ENCODE measurements at places on chromosomes 7 and 10.

DNA sequence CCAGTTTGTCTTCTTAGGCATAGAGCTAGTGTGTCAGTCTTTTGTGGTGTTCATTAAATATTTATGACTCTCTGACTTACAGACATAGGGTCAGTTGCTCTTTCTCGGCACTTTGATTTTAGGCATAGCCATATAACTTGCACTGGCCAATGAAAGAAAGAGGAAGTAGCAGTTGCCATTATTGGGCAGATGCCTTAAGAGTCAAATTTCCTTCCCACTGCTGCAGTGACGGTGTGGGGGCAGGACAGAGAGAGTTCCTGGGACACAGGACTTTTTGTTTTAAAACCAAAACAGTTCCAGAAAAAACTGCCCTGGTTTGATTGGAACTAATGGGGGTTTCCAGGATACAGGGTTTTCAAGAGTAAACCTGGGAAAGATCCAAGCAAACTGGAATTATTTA lies 60.2 kb upstream of the PHF14 start:
- DNase-seq = no peak

GRCh38 chr7:9842301-9842700 lies 1131.4 kb upstream of the PHF14 start:
- DNase-seq = no peak

GRCh38 chr10:11927746-11928145 lies 104.6 kb downstream of the PROSER2 start:
- DNase-seq = no peak

GRCh38 chr7:55898287-55898686 lies 11.0 kb downstream of the ZNF713 start:
- no peak for DNase-seq

GRCh38 chr7:155813546-155814315 lies 1.5 kb upstream of the SHH start:
- no peak for DNase-seq

- no peak for DNase-seq
Measured at GRCh38 chr7:13743226-13743625, 246.2 kb downstream of the ETV1 start.

- DNase-seq = no peak
Measured at GRCh38 chr10:108037061-108037460, 872.6 kb upstream of the SORCS1 start.

DNA sequence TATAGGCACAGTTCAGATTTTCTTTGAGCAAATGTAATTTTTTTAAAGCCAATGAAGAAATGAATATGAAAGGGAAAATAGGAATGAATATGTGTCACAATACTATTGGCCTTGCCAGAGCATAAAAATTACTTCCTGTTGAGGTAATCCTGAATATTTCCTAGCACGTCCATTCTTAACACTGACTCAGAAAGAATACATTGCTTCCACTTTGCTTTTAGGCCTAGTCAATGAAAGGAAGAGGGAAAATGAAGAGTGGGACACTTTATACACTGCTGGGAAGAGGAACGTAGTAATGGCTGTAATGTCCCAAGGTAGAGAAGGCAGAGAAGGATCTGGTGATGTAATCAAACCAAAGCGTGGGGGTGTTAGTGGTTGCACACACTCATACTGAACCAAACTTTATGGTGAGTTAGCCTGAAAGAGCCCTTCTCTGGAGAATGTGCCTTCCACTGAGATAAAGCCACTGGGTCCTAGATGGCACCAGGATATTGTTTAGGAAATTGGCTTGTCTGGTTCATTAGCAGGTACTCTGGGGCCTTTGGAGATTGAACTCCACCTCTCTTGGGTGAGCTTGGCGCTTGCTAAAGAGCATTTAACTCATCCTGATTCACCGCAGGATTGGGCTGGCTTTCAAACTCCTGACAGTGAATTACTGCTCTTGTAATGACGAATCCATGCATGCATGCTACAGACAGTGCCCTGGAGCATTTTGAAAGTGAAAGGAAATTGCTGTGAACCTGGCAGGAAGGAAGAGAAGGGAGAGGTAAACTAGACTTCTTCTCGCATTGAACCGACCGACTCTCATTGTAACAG lies 254.9 kb downstream of the KIAA1217 start:
- DNase-seq = no peak

DNA sequence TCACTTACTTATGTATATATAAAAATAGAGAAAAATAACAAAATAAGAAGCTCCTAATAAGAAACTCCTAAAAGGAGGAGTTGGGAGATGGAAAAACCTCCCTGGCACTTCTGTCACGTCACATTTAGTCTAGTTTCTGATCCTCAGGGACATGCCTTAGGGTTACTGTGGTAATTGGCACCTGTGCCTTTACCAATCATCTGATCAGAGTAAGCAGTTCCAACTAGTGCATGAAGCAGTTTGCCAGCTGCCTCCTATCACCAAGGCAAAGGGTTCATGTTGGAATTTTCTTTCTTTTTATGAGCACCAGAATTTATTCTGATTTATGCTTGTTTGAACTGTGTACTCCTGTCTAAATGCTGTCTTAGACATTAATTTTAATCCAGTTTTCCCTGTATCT lies 49.9 kb downstream of the ARL4A start:
- DNase-seq = no peak

GRCh38 chr10:53314876-53315275 lies 542.3 kb upstream of the MBL2 start:
- DNase-seq = no peak

- no peak for DNase-seq
Measured at GRCh38 chr7:36657036-36657660, 67.1 kb downstream of the AOAH start.

DNA sequence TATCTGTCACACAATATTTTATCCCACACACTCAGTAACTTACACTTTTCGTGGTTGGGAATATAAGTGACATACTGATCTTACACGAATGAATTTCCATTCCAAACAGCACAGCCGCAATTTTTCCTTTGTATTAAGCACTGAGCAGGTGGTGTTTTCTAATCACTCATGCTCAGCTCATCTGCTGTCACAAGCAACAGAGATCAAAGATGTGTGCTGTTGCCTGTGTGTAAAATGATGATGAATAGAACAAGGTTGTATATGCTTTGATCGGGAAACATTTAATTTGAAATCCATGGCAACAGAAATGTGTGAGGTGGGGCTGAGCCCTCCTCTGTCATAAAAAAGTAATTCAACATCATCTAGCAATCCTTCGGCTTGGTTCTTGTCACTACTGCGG lies 927.7 kb upstream of the MBL2 start:
- DNase-seq = no peak

- no peak for DNase-seq
Measured at GRCh38 chr7:149020483-149020882, 7.8 kb downstream of the PDIA4 start.

DNA sequence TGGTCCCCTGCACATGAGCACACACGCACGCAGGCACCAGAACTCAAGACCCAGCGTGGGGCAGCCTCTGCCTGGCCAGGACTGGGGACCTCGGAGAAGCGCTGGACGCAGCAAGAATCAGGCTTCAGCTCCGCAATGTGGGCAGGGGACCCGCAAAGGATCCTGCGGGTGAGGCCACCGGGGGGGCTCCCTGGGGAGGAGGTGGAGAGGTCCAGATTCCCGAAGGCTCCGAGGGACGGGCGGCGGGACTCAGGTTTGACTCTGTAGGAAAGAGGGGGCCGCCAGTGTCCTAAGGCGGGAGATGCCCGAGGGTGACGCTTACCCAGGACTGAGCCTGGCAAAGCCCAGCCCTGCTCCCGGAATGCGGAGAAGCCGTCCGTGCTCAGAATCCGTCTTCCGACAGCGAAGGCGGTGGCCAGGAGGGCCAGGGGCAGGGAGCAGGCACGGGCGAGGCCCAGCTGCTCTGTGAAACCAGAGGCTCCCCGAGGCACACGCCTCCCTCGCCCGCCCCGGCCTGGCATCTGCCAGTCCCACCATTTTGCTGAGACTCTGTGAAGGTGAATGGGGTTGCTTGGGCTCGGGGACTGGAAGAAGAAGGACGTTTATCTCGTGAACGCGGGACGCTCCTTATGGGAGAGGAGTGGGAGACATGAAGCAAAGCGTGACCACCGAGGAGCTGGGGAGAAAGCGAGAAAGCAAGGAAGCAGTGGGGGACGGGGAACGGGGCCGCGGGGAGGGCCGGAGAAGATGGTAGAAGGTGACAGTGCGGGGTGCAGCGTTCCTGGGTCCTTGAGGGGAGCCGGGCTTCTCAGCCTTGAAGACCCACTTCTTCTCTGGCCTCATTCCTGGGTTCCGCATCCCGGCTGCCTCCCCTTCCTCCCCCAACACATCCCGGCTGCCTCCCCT lies 489.2 kb downstream of the PTPRN2 start:
- no peak for DNase-seq

DNA sequence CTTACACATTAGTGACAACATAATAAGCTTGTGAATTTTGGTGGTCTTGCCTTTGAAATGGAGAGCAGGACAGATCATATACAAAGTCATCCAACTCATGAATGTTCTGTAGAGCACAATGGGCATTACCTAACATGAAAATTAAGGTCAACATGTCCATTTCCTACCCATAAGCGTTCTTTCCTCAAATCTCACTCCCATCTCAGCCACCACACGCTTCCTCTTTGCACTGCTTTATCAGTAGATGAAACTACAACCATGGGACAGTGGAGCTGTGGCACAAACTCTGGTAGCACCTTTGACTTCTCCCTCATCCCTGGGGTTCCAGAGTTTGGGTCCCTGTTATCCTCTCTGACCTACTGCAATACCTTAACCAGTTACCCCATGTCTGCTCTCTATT lies 2.2 kb downstream of the PON2 start:
- DNase-seq = no peak

GRCh38 chr7:34123316-34123715 lies 218.0 kb downstream of the BMPER start:
- DNase-seq = no peak

DNA sequence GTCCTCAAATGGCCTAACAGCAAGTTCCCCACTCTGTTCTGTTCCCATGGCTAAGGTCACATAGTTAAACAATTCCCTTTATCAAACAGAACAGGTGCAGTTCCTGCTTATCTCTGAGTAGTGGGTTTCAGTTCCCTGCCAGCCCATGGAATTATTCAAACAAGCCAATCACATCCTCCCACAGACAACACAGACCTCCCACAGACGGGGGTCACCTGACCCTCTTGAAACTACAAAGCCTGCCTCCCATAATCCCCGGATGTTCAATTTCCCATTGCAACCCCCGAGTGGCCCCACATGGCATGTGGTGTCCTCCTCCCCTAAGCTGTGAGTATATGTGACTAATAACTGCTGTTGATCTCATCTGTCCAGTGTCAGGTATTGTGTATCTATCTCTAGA lies 64.1 kb downstream of the TMEM168 start:
- no peak for DNase-seq

DNA sequence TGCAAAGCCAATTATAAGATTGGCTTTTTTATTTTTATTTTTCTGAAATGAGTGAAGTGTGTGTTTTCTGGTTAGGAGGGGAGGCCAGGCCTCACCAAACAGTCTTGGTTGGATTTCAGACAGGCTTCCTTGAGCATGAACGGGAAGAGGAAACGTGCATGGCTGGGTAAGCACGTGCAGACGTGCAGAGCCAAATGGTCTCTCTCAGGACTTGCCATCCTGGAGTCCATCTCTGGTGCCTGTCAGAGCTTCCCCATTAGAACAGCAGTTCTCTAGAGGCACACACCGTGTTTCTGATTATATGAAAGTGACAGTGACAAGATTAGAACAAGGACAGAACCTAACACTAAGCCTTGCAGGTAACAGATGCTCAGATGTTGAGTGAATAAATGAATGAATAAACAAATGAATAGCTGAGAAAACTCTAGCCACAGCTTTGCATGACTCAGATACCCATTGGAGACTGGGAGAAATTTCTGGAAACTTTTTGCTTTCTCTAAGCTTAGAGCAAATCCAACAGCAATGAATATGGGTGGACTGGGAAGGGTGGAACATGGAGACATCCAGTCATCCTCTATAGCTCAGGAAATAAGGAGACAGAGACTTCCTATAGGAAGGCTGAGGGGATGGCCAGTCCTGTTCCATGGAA lies 11.8 kb upstream of the CALD1 start:
- DNase-seq = no peak

DNA sequence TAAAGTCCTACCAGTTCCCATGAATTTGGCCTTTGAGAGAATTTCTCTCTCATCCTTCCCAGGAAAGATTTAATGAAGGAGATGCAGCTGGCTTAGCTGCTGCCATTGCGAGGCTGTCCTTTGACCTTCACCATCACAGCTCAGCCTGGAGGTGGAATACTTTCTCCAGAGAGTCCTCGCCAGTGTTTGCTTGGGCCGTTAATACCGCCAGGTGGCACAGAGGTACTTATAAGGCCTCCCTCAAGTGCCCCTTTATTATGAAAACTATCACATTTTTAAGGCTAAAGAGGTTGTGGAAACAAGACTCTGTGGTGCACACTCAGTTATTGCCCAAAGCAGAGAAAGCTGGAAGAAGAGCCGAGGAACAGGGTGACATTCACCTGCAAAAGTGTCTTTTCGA lies 330.6 kb downstream of the CCSER2 start:
- no peak for DNase-seq

DNA sequence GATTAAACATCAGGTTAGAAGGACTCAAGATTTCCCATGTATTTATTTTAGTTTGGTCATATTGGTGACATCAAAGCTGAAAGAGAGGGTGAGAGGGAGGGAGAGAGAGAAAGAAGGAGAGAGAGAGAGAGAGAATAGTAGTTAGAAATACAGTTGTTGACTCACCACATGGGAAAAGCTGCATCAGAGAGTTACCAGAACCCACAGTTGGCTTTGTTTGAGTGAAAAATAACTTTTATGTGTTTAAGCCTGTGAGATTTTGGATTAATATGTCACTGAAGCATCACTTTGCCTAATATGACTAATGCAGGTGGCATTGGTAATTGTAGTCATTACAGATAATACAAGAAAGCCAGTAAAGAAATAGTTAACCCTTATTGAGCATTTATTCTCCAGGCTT lies 303.9 kb downstream of the REEP3 start:
- DNase-seq = no peak

DNA sequence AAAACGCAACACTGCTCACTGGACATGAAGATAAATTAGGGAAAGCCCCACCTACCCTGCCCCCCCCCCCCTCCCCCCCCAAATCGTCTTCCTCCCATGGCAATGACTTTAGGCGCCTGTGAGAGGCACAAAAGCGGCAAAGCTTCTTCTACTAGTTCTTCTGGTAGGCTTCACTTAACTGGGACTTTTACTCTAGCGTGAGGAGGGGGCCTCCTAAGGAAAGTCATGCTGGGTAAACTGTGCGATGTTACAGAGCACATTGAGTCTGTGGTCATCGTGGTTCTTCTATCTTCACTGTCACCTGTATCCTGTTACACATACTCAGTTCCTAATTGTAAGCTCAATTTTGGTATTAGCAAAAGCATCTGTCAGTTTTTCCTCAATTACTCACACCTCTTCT lies 25.1 kb downstream of the HSPB1 start:
- DNase-seq = no peak

GRCh38 chr7:151854720-151855071 lies 22.2 kb downstream of the PRKAG2 start:
- no peak for DNase-seq

- no peak for DNase-seq
Measured at GRCh38 chr7:11538751-11539299, 293.2 kb downstream of the THSD7A start.
